ENCODE measurements at places on chromosomes 3 and 15.

GRCh38 chr15:31148297-31149087 is 47.0 kb upstream of the TRPM1 start:
- no peak for DNase-seq

GRCh38 chr15:64110950-64111678 is 15.3 kb downstream of the SNX1 start:
- DNase-seq: no peak

DNA sequence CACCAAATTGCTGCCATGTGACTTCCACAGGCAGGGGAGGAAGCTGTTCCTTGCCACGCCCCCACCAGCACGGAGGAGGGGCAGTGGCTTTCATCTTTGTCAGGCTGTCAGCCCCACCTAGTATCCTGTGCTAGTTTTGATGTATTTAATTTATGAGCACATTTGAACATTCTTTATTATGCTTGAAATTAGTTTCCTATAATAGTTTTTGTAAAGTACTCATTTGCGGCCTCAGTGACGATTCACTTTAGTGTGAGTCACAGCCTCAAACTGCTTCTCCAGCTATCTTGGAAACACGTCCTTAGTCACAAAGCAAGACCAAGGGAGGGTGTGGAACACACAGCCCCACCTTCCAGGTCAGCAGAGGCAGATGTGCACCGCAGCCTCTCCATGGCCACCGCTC is 239.9 kb upstream of the ATP10A start:
- DNase-seq: no peak

DNA sequence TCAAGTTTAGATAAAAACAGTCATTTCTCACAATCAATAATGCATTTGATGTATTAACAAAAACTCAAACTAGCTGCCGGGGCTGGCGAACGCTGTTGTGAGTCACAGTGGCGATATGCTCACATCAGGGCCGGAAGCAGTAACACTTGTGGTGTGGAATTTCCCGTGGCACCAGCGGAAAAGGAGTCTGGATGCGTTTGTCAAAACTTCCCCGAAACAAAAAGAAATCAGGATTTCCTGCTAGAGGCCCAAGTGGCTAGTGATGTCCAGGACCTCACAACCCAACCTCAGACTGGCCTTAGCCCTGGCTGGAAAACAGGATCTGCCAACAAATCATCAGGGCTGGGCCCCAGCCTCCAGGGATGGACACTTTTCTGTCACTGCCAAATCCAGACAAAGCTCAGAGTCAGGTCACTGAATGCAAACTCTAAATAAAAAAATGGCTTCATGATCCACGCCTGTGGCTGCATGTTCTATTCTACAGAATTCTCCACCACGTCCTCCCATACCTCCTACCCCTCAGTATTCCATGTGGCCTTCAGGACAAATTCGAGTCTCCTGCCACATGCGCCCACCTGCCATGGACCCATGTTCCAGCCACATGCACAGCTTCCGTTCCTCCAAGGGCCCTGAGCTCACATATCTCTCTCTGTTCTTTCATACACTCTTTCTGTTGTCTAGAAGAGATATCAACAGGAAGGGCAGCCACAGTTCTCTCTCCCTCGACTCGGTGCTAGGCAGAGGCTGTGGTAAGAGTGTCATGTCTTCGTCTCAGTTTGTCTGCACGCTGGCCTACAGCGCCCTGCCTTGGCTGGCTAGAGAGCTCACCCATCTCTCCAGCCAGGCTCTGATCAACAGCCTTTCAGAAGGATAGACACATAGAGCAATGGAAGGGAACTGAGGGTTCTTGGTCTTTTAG is 35.4 kb downstream of the EHD4 start:
- DNase-seq: no peak

DNA sequence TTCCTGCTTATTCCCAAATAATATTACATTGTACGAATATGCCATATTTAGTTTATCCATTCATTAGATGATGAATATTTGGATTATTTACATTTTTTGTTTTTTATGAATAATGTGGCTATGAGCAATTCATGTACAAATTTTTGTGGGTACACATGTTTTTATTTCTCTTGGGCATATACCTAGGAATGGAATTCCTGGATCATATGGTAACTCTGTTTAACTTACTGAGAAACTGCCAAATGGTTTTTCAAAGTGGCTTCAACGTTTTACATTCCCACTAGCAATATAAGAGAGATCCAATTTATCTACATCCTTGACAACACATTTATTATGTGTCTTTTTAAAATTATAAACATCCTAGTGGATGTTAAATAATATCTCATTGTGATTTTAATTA is 362.0 kb upstream of the TMCO5A start:
- DNase-seq: no peak

All from brain pericyte (primary cell).